Mesenchymal stem cell (in vitro differentiated cells and primary cell): ENCODE measurements at places on chromosomes 5 and 9.

DNA sequence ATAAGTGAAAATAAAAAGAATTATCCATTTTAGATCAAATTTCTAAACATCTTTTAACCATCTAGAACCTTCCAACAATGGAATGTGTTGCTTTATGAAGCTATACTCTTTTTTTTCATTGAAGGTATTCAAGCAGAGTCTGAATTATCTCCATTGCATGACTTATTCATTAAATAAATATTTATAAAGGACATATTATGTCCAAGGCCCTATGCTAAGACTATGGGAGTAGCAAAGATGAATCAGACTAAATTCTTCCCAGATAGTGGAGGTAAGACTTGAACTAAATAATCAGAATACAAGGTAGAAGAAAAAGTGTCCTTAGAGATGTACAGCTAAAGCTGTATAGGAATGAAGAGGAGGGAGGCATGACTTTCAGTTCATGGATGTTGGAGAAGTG, 215.5 kb upstream of the RGMB start:
- no peak for DNase-seq

DNA sequence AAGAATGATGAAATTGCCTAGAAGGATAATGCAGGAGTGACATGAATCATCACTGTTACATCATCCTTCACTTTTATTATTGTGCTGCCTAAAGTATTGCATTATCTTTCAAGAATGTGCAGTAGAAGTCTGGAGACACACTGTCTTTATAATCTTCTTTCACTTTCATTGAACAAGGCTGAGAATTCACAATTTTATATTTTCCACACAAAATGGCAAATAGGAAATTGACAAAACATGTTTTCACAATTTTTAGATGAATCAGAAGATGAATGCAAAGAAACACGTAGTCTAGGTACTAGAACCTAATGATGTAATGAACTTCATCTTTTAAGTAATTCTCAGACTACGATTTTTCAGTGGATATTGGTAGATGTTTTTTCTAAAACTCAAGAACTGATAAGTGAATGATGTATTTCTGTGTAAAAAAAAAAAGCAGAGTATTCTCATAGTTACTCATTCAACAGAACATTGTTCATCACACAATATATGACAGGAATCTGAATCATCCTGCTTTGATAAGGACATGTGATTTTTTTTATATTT, 131.5 kb upstream of the GRHPR start:
- DNase-seq = peak; percentile 80

- no peak for DNase-seq
Measured at GRCh38 chr5:173319646-173320045, 8.6 kb downstream of the STC2 start.

- DNase-seq = peak; percentile 3
Measured at GRCh38 chr5:62132276-62132675, 173.7 kb upstream of the KIF2A start.

DNA sequence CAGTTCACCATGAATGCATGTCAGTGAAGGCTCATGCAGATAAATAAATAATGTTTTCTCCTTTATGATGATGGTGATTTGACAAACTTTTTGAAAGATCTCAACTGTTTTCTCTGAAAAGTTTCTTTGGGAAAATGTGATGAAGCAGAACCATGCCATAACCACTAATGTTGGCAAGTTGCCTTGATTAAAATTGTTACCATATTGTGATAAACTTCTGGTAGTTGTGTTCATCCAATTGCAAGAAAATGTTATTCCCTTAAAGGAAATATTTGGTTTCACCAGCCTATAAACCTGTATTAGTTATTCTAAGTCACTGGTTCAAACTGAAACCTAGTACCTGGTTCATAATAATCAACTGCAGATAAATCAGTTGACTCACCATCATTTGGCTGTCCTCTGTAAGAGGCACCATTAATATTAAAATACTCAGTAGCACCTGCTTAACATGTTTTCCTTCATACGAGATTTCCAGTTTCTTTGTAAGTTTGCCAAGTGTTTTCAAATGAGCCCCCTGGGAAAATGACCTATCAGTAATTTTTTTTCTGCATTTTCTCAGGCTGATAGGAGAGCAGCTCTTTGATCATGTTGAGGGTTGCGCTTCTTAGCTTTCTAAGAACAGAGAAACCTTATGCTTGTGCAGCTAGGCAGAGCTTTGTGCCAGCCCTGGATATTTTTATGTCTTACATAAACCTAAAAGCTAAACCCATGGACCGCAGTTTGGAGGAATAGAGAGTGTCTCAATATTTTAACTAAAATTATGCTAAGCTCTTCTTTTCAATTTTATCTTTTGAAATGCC, 88.0 kb downstream of the LURAP1L start:
- DNase-seq = no peak

DNA sequence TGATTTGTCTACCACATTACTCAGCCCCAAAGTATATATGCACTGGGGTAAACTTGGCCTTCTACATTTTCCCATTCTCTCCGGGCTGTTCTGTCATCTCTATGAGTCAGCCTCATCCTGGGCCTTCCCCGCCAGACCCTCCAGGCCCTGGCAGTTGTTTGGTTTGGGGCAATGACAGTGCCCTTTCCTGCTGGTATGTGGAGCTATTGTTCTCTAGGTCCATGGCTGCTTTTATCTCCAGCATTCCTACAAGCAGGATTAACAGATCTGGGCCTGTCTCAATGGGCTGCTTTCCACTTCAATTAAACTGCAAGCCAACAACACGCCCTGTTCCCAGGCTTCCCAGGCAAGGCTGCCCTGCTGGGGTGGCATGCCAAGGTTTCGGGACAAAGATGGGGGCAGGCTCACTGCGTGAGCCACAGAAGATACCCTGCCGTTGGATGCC, 136.4 kb downstream of the SLIT3 start:
- DNase-seq = peak; percentile 14

GRCh38 chr5:146051678-146052077, 53.7 kb downstream of the PLAC8L1 start:
- DNase-seq = peak; percentile 53

DNA sequence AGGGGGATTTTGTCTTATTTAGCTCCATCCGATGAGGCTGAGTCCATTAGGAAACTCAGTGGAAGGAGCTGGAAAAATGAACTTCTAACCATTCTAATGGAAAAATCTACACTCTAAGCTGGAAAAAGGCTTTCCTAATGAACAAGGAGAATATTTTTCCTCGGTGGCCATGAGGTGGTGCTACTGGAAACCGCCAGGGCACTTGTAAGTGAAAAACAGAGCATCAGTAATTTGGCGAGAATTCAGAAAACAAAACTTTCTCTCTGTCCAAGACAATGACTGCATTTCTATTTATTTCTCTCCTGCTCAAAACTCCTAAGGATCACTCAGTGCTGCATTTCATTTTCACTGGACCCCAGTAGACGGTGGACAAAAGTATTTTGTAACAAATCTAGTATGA, 237.6 kb downstream of the TENT4A start:
- no peak for DNase-seq

GRCh38 chr9:86700629-86701028, 246.7 kb downstream of the GAS1 start:
- DNase-seq = no peak

DNA sequence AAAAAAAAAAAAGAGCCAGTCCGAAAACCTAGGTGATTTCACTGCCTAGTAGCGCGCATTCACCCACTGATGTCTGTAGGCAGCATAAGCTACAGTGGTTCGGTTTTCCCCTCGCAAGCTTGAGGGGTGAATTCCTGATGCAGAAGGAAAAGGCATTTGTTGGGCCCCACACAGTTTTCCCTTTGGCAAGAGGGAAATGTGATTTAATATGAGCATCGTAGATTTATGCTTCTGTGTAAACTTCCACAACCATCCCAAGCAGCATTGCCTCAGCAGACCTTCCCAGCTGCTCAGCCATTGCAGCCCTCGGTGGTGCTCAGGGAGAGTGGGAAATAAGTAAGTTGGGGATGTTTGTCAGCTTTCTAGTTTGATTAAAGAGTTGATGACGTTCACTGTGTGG, 231.5 kb upstream of the PPP1R2B start:
- no peak for DNase-seq

DNA sequence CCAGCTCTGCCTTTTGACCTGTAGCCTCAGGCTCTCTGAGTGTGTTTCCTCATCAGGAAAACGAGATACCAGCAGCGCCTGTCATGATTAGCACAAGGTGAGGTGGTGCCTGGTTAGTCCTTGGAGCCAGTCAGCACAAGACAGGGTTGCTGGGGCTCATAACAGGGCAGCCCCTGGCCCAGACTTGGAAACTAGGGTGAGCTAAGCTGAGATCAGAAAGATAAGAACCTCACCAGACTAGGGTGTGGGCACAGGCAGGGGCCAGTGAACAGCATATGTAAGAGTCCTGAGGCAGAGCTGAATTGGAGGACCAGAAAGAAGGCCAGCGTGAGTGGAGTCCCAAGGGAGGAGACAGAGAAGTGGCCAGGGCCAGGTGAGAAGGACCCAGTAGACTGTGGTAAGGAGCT, 42.7 kb upstream of the FUBP3 start:
- no peak for DNase-seq

DNA sequence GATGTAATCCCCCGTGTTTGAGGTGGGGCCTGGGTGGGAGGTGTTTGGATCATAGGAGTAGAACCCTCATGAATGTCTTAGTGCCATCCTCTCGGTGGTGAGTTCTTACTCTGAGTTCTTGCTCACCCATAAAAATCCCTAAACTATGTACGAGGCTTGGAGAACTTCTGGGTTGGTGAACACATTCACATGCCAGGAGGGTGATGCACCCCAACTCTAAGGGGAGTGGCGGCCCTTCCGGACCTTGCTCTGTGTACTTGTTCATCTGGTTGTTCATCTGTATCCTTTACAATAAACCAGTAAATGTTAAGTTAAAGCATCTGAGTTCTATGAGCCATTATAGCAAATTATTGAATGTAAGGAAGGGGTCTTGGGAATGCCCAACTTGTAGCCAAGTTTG, 36.0 kb upstream of the RIC1 start:
- DNase-seq = no peak

GRCh38 chr5:52867809-52868208, 80.1 kb downstream of the ITGA1 start:
- peak; percentile 52 for DNase-seq

DNA sequence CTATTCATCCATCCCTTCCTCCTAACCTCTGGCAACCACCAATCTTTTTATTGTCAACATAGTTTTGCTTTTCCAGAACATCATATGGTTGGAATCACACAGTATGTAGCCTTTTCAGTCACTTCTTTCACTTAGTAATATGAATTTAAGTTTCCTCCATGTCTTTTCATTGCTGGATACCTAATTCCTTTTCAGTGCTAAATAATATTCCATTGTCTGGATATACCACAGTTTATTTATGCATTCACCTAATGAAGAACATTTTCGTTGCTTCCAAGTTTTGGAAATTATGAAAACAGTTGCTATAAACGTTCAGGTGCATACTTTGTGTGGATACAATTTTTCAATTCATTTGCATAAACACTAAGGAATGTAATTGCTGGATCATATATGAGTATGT, 70.7 kb upstream of the FNIP1 start:
- no peak for DNase-seq

- no peak for DNase-seq
Measured at GRCh38 chr9:90070931-90071660, 466.3 kb downstream of the GADD45G start.

GRCh38 chr5:74916831-74917710, 50.9 kb upstream of the FAM169A start:
- peak; percentile 47 for DNase-seq

- DNase-seq = no peak
Measured at GRCh38 chr9:4713849-4714248, 27.2 kb downstream of the AK3 start.

DNA sequence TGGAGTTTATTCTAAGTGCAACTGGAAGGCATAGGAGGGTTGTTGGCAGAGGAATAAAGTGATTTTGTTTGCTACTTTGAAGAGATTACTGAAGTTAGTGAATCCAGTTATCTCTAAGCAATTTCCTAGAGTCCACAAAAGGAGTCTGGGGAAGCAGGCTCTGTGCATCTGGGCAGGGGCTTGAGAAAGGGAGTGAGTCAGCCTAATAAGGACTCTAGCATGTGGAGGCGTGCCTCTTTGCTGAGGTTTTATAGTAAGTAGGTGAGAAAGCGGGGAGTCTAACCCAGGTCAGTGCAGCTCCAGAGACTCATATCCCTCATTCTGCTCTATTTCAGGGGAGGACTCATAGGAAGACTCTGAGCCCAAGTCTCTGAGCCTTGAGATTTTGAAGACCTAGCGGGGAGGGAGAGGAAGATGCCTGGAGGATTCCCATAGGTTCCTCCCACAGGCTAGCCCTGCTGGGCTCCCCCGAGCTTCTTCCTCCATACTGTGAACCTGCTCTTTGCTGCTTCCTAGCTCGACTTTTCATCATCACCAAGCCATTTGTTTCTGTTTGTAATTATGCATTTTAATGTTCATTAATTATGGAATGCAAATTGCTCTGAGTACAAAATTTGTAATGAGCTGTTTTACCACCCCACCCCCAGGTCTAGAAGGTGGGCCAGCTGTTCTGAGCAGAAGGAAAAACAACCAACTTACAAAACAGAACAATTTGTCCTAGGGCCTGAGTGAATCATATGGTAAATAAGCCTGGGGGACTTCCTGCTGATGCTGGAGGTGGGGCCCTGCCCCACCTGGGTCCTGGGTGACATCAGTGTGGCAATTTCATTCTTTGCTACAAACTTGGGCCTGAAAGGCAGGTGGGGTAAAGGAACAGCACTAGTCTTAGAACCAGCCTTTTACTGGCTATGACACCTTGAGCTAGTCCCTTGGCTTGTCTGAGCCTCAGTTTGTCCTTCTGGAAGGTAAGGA, 150.2 kb downstream of the TRIM32 start:
- DNase-seq = no peak

DNA sequence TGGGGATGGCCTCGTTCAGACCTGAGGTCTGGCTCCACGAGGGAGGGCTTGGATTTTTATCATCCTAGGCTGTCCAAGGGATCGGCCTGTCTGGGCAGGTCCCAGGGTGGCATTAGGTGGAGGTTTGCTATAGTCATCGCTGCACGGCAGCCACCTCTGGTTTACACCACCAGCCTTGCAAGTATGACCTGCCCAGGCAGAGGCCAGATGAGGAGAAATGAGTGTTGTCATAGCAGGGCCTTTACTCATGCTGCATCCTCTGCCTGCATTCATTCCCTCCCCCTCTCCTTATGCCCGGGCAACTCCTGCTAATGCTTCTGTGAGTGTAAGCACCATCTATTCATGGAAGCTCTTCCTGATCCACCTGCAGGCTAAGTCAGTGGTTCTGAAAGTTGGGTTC, 15.3 kb upstream of the NDST1 start:
- peak; percentile 82 for DNase-seq

DNA sequence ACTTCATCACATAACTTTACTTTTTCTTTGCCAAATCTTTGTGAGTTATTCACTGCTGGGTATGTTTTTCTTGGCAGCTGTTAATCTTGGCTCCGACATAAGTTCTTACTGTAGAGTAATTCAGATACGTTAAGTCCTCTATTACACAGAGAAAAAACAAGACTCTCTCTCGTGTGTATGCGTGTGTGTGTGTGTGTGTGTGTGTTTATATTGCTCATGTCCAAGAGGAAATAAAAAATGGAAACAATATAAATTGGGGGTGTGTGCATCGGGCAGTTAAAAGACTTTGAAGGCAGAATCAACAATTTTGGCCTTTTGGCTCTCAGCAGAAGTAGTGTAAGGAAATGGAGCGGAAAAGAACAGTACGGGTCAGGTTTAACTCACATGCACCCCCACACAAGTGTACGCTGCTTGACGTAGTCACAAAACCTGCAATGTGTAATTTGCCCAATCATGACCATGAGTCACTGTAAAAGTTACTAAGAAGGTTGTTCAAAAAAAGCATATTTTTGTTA, 67.2 kb upstream of the IFNE start:
- DNase-seq = no peak
